Tibial nerve (tissue), 4 donors: ENCODE measurements at places on chromosomes 12 and 14.

DNA sequence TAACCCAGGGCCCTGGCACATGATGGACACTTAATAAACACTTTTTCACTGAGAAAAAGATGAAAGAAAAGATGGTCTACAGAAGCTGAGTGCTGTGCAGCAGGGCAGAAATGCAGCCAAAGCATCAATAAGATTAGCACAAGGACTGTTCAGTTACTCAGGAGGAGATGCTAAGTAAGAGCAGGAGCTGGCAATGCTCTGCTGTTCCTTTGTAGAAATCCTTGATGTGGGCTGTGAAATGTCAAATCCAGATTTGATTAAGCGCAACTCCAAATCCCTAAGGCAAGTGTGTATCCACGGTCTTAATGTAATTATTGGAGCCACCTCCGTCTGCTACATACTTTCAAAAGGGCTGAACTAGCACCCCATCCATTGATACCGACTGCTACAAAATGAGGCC, 151.8 kb upstream of the BTG1 start:
- DNase-seq: no peak

DNA sequence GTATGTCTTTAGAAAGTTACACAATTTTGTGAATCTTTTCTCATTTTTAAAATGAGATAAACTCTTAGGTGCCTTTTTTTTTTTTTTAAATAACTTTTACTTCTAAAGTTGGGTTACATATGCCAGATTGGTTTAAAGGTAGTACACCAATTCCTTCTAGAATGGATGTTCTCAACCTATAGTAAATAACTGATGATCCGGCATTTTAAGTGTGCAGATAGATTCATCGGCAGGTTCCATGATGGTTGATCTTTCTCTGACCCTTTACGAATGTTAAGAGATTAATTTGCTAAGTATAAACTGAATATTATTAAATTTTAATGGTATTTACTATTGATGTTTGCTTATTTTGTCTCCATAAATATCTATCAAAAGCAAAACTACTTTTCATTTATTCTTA, 8.3 kb downstream of the AP5M1 start:
- DNase-seq: no peak

- DNase-seq: no peak
Measured at GRCh38 chr14:90791486-90791885, 24.7 kb downstream of the TTC7B start.

DNA sequence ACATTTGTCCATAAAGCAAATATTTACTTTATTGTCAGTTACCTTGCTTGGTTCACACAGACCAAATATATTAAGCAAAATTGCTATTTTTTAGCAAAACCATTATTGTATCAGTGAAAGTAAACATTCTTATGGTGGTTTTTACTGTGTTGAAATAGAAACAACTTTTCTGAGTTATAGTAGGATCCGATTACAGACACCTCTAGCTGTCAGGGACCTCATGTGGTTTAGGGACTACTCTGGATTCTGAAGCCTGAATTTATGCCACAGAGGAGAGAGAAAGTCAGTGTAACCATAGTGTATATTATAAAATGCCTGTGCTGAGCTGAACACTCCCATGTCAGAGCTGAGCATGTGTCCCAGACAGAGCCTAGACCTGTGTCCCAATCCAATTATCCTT, 287.5 kb downstream of the FLRT2 start:
- DNase-seq: no peak

DNA sequence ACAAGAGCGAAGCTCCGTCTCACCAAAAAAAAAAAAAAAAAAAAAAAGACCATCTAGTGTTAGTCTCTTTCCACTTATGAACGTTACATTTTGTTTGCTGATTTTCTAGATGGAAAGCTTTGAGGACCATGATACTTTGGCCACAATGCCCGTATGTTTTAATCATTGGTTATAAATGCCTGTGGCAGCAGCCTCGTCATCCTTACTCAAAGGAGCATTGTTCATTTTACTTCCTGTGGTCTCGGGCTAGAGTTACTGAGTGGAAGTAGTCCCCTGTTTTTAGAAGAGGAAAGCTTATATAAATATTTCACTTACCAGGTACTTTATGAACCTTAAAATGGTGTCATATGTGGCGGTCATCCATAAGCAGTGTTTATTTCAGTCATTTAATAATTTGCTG, 359.9 kb downstream of the AEBP2 start:
- DNase-seq: no peak

- no peak for DNase-seq
Measured at GRCh38 chr12:104490850-104491249, 34.1 kb downstream of the CHST11 start.
